ENCODE measurements at places on chromosomes 1 and 21.

- no peak overlapping the region for H3K27ac ChIP-seq
- no peak for DNase-seq
- no peaks in the 10 kb centered on the region for H3K4me1 ChIP-seq
- no peak overlapping the region for H3K4me3 ChIP-seq
These were observed 8.4 kb downstream of the EXTL1 start for GRCh38 chr1:26029864-26030481.

- peak; percentile 24 for DNase-seq
- no peak overlapping the region for H3K27ac ChIP-seq
- peaks cover 22% of the 10 kb centered on the region for H3K27me3 ChIP-seq
- H3K4me1 ChIP-seq = peaks cover 12% of the 10 kb centered on the region
- H3K36me3 ChIP-seq = no peaks in the 10 kb centered on the region
- peak overlapping the region; percentile 86 for H3K4me3 ChIP-seq
These were observed 784 bp upstream of the KCND3 start for GRCh38 chr1:111990026-111990877.

GRCh38 chr1:6580593-6581409, 1.0 kb downstream of the ZBTB48 start:
- DNase-seq = peak; percentile 27
- H3K4me3 ChIP-seq = peak overlapping the region; percentile 97
- peak overlapping the region; percentile 84 for H3K27ac ChIP-seq
- H3K4me1 ChIP-seq = peaks cover 15% of the 10 kb centered on the region

DNA sequence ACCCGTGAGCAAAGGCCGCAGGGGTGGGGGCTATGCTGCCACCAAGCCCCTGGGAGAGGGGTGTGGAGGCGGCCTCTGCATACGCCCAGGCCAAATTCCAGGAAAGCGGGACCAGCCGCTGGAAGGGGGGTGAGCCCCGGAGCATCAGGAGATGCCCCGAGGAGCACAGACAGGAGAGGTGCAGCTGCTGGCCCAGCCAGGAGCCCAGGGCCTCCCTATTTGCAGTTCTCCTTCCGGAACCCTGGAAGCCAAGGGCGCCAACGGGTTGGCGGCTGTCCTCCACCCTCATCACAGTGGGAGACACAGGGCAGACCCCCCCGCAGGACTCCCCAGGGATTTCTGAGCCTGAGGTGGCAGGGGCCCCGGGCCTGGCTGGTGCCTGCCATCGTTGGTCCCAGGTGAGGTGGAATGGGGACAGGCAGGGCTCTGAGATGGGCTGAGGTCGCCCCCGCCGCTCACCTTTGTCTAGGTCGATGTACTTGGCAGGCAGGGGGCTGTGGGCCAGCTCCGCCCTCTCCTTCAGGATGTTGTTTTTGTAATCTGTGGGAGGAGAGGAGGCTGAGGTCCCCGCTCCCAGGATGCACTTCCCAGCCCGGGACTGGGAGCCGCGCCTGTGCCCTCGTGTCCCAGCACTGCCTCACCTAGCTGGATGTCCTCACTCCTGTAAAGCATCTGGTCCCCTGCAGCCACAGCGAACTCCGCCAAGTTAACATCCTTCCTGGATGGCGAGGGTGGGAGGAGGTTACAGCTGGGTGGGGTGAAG, 4.4 kb upstream of the DVL1 start:
- no peak overlapping the region for H3K4me3 ChIP-seq
- H3K27ac ChIP-seq = no peak overlapping the region
- no peak for DNase-seq
- H3K4me1 ChIP-seq = peaks cover 4% of the 10 kb centered on the region
- H3K27me3 ChIP-seq = peaks cover 21% of the 10 kb centered on the region

- H3K4me1 ChIP-seq = no peaks in the 10 kb centered on the region
- no peak overlapping the region for H3K4me3 ChIP-seq
- no peak overlapping the region for H3K27ac ChIP-seq
- H3K27me3 ChIP-seq = peaks cover 4% of the 10 kb centered on the region
These were observed 9.8 kb upstream of the OLFML2B start for GRCh38 chr1:162033428-162033827.

DNA sequence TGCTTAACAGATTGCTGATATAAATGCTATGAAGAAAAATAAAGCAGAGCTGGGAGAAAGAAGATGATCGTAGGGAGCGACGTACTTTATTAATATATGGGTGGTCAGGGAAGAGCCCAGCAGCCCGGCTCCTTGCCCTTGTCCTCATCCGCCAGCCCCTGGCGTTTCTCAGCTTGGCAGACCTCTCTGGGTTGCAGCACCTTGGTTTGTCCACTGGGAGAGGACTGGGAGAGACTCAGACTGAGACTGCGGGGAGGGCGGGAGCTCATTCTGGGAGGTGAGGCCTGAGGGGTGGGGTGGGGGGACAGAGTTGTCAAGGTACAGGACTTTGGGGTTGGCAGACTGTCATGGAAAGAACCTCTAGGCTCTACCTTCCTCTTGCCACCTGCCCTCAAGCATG, 3.3 kb upstream of the S100A3 start:
- H3K27me3 ChIP-seq = peaks cover 10% of the 10 kb centered on the region
- H3K4me1 ChIP-seq = peaks cover 34% of the 10 kb centered on the region
- H3K4me3 ChIP-seq = no peak overlapping the region
- DNase-seq = no peak
- H3K36me3 ChIP-seq = no peaks in the 10 kb centered on the region

GRCh38 chr1:10074059-10074851, 41.5 kb downstream of the UBE4B start:
- no peaks in the 10 kb centered on the region for H3K4me1 ChIP-seq
- H3K27ac ChIP-seq = no peak overlapping the region
- DNase-seq = no peak
- no peak overlapping the region for H3K4me3 ChIP-seq

- H3K4me1 ChIP-seq = peaks cover 5% of the 10 kb centered on the region
- no peak overlapping the region for H3K4me3 ChIP-seq
- no peak overlapping the region for H3K27ac ChIP-seq
- H3K27me3 ChIP-seq = no peaks in the 10 kb centered on the region
These were observed 37.0 kb downstream of the AGO4 start for GRCh38 chr1:35844826-35845225.

GRCh38 chr1:22500471-22500870, 48.8 kb downstream of the ZBTB40 start:
- H3K27ac ChIP-seq = no peak overlapping the region
- no peak for DNase-seq
- no peaks in the 10 kb centered on the region for H3K27me3 ChIP-seq
- H3K4me1 ChIP-seq = peaks cover 7% of the 10 kb centered on the region

DNA sequence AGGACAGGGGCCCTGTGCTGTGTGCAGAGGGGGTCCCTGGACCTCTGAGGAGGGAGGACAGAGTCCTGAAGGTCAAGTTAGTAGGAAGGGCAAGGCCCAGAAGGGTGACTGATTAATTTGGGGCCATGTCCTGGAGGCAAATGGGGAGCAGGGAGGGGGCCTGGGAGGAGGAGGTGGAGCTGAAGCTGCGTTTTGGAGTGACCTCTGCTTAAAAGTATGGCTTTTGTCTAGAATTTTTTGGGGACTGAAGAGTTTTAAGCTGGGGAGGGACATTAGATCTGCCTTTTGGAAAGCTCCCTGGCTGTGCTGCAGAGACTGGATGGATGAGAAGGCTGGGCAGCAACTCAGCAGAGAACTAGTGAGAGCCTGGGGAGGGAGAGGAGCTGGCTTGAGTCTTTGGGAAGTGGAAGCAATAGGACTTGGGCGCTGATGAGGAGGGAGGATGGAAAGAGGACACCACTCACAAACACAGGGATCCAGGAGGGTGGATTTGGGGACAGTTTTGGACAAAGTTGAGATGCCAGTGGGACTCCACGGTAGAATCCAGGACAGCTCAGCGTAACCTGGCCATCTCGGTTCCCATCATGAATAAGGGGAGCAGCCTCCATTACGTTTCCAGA, 52.9 kb downstream of the ACBD3 start:
- no peak for DNase-seq
- H3K27ac ChIP-seq = peak overlapping the region; percentile 28
- peaks cover 3% of the 10 kb centered on the region for H3K27me3 ChIP-seq

- H3K4me3 ChIP-seq = peak overlapping the region; percentile 17
- no peak for DNase-seq
- peaks cover 38% of the 10 kb centered on the region for H3K4me1 ChIP-seq
These were observed 2.7 kb downstream of the CDC14A start for GRCh38 chr1:100354971-100355394.

DNA sequence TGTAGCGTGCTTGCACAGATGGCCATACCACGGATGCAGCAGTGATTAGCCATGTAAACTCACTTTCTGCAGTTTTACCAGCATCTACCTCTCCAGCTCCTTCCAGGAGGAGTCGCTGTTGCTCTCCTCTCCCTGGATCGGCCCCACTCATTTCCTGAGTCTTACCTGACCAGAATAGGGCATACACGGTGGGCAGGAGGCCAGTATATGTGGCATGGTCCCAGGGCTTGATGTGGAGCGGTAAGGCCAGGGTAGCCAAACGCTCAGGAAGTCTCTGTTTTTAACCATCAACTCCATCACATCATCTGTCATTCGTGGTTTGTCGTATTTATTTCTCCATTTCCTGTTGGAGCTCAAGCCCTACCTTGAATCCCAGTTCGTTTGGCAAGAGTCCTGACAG, 163.4 kb upstream of the USP24 start:
- DNase-seq = peak; percentile 59
- H3K27me3 ChIP-seq = peaks cover 7% of the 10 kb centered on the region
- no peaks in the 10 kb centered on the region for H3K36me3 ChIP-seq
- H3K4me1 ChIP-seq = no peaks in the 10 kb centered on the region
- no peak overlapping the region for H3K27ac ChIP-seq

DNA sequence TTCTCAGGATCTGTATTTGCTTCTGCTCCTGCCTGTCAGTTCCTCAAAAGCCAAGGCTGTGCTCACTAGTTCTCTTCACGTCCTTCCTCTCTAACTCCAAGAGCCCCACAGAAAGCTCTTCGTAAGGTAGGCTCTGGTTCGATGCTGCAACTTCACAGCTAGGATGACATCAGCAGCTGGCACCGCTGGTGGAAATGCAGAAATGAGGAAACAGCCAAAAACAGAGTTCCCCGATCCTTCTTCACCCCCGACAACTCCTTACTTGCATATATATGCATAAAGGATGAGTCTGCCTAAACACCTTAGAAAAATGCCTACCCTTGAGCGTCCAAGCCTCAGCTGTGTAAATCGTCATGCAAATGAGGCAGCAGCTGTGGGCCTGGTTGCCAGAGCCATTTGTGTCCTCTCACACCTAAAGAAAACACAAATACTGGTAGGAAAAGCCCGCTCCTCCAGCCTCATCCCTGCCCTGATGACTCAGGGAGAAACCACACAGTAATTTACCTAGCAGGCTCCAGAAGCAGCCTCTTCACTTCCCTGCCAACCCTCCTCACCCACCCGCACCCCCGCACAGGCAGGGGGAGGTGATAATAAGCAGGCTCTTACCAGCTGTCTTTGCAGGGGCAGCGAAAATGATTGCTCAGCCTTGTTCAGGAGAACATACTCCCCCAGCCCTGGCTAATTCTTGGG, 28.2 kb downstream of the BATF3 start:
- no peak for DNase-seq
- H3K27me3 ChIP-seq = no peaks in the 10 kb centered on the region
- no peaks in the 10 kb centered on the region for H3K36me3 ChIP-seq
- H3K27ac ChIP-seq = no peak overlapping the region
- peaks cover 20% of the 10 kb centered on the region for H3K4me1 ChIP-seq

DNA sequence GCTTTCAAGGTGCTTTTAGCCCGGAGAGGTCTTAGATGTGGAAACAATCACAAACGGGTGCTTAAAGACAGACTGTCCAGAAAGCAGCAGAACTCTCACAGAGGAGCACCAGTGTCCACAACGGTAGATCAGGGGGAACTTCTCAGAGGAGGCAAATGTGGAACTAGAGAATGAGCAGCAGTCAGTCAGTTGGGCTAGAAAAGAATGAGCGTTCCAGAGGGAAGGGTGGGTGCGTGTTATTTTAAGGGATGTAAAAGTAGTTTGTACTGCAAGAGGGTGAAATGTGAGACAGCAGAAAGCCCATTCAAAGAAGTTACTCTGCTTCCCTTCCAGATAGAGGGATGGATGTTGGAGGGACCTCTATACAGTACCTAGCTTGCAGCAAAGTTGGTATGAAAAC, 30.9 kb downstream of the RGS5 start:
- H3K4me3 ChIP-seq = no peak overlapping the region
- peaks cover 26% of the 10 kb centered on the region for H3K4me1 ChIP-seq
- peaks cover 14% of the 10 kb centered on the region for H3K36me3 ChIP-seq
- DNase-seq = no peak
- no peaks in the 10 kb centered on the region for H3K27me3 ChIP-seq
- H3K27ac ChIP-seq = no peak overlapping the region

GRCh38 chr1:161816201-161816600, 50.1 kb downstream of the ATF6 start:
- no peaks in the 10 kb centered on the region for H3K4me1 ChIP-seq
- peaks cover 3% of the 10 kb centered on the region for H3K27me3 ChIP-seq
- H3K27ac ChIP-seq = no peak overlapping the region
- H3K36me3 ChIP-seq = peaks cover 8% of the 10 kb centered on the region
- H3K4me3 ChIP-seq = no peak overlapping the region
- DNase-seq = no peak

DNA sequence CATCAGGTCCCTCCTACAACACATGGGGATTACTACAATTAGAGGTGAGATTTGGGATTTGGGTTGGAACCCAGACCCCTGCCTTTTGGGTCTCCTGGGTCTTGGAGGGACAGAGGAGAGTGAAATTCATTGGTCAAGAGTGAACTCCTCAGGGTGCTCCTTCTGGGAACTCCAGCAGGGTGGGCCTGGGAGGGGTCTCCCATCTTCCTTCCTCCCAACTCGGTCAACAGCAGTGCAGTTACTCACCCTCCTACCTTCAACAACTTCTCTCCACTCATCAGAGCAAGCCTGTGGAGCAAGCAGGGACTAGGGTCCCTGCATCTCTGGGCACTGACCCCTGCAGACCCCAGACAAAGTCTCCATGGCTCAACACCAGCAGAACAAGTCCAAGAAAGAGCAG, 89.3 kb upstream of the TMPRSS2 start:
- H3K4me1 ChIP-seq = peaks cover 4% of the 10 kb centered on the region
- no peak for DNase-seq
- no peaks in the 10 kb centered on the region for H3K36me3 ChIP-seq
- H3K27me3 ChIP-seq = peaks cover 11% of the 10 kb centered on the region

- peaks cover 2% of the 10 kb centered on the region for H3K27me3 ChIP-seq
- peaks cover 11% of the 10 kb centered on the region for H3K4me1 ChIP-seq
- DNase-seq = no peak
- no peaks in the 10 kb centered on the region for H3K36me3 ChIP-seq
- no peak overlapping the region for H3K4me3 ChIP-seq
These were observed 56.1 kb downstream of the GADD45A start for GRCh38 chr1:67741121-67741520.

GRCh38 chr1:81467383-81467782, 333.4 kb upstream of the ADGRL2 start:
- H3K27ac ChIP-seq = no peak overlapping the region
- H3K4me3 ChIP-seq = no peak overlapping the region
- H3K4me1 ChIP-seq = peaks cover 26% of the 10 kb centered on the region
- no peak for DNase-seq

- H3K27ac ChIP-seq = no peak overlapping the region
- no peak for DNase-seq
- no peaks in the 10 kb centered on the region for H3K27me3 ChIP-seq
- H3K4me1 ChIP-seq = no peaks in the 10 kb centered on the region
- H3K4me3 ChIP-seq = no peak overlapping the region
These were observed 28.1 kb downstream of the ZBTB8OS start for GRCh38 chr1:32622205-32622604.

DNA sequence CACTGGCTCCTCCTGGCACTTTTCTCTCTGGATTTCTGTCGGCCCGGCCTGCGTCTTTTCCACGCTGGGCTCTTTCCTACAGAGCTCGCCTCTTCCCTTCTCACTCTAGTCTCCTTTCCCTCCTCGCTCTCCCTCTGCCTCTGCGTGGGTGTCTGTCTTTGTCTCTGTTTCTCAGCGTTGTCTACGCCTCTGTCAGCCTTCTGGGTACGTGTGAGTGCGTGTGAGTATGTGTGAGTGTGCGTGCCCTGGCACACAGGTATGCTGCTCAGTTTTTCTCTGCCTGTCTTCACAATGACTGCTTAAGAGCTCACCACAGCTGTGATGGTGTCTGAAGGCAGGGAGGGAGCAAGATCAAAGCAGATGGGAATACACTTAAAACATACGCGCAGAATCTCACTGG, 77.7 kb downstream of the KIRREL1 start:
- no peak for DNase-seq
- peaks cover 14% of the 10 kb centered on the region for H3K27me3 ChIP-seq
- H3K4me3 ChIP-seq = no peak overlapping the region
- H3K27ac ChIP-seq = no peak overlapping the region
